ENCODE measurements at places on chromosomes 11 and 22.

DNA sequence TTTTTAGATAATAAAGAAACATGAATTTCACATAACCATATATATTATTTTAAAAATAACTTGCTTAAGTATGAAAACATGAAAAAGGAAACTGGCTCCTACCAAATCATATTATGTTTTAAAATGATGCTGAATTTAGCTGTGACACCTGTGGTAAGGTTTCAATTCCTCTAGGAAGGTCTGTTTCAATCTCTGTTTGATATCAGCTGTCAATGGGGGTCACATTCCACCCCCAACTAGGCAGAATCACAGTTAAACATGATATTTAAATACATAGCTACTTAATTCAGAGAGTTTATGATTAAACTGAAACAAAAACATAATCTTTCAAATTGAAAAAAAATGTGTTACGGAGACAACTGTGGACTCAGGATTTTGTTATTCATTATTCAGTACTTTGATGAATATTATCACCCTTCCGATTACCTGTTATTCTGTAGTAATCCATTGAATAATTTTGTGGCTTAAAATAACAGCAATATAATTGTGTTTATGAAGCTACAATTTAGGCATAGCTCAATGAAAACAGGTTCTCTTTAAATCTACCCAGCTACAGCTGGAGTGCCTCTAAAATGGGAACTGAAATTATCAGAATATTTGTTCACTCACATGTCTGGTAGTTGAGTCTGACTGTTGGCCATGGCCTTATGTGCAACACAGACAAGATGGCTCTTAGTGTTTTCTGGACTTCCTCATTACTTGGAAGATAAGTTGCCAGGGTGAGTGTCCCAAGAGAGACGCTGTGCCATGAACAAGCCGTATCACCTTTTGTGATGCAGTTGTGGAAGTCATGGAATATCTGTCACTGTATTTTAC is 244.6 kb upstream of the ANO3 start:
- DNase-seq = no peak

- DNase-seq = no peak
These were observed 111.0 kb upstream of the APOA1 start for GRCh38 chr11:116948391-116948790.

DNA sequence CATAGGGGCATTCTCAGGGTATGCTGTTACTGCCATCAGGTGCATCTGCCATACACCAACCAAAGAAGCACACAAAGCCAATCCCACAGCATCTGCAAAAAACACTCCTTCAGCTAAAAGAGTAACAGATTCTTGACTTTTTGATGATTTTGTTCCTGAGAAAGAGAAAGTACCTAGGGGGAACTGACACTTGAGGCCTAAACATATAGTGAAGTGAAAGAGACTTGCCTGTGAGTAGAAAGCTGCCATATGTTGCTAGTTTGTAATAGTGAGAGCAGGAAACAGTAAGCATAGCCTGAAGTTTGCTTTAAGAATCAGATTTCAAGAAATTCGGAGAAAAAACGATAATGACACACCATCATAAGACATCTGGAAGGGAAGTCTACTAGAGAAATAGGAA is 97.9 kb upstream of the CTSC start:
- no peak for DNase-seq

DNA sequence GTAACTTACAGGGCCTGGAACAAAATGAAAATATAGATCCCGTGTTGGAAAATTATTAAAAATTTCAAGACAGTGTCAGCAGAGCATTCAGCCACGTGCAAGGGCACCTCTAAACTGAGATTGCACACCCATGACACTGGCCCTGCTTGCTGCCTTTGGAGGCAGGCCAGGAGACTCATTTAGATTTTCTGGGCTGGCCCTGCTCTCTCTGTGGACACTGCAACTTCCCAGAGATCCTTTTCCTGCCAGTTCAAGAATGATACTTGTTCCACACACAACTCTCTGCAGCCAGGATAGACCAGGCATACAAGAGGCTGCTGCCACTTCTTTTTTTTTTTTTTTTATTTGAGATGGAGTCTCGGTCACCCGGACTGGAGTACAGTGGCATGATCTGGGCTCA is 56.7 kb upstream of the PTPRJ start:
- no peak for DNase-seq

DNA sequence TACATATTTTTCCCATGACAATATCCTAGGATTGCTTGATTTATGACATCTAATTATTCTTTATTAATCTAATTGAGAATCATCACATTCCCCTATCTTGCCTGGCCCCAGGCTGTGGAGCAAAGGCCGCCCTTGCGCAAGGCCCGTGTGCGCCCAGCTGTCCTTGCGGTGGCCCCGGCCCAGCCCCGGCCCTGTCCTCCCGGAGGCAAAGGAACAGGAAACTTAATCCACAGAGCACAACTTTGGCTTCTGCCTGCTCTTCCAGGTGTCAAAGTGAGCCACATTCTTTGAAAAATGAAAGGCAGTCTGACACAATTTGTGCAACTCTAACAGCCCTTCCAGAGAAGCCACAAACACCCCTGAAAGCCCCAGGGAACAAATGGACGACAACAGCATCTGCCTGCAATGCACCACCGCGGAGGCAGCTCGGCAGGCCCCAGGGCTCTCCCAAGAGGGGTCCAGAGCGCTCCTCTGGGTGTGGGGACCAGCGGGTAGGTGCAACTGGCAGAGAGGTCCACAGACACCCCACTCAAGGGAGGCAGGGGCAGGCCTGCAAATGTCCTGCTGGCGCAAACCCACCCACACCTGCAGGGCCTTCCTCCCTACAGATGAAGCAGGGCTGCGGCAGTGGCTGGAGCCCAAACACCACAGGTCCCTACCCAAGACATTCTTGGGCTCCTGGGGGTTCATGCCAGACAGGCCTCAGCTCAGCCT is 30.3 kb downstream of the GNB1L start:
- DNase-seq = no peak

DNA sequence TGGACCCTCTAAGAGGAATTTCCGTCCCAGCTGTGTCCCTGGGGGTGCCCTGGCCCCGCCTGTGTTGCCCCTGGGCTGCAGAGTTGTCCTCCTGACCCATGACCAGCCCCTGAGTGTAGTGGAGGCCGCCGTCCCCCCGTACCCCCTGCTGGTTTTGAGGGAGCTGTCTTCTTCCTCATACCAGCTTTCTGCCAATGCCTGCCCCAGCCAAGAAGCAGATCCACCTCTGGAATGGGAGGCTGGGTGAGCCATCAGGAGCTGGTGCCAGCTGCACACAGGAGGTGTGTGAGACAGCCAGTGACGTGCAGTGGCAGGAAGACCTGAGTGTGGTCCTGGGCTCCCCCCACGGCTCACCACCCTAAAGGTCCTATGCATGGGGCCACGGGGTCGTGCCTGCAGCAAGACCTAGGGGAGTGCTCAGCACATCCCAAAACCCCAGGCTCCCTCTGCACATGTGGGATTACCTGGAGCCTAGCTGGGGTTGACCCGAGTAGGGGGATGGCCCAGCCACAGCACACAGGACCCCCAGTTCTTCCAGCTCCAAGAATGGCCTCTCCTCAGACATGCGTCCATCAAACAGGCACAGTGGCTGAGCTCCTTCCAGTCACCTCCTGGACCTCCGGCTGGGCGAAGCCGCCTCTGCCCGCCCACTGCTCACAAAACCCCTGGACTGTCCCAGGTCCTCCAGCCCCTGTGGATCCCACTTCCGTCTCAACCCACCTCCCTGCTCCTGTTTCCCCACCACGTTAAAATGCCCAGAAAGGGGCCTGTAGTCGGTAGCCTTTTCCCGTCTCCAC is 647.6 kb downstream of the BRD1 start:
- DNase-seq = no peak

GRCh38 chr22:25641650-25642049 is 77.2 kb downstream of the GRK3 start:
- DNase-seq = no peak

DNA sequence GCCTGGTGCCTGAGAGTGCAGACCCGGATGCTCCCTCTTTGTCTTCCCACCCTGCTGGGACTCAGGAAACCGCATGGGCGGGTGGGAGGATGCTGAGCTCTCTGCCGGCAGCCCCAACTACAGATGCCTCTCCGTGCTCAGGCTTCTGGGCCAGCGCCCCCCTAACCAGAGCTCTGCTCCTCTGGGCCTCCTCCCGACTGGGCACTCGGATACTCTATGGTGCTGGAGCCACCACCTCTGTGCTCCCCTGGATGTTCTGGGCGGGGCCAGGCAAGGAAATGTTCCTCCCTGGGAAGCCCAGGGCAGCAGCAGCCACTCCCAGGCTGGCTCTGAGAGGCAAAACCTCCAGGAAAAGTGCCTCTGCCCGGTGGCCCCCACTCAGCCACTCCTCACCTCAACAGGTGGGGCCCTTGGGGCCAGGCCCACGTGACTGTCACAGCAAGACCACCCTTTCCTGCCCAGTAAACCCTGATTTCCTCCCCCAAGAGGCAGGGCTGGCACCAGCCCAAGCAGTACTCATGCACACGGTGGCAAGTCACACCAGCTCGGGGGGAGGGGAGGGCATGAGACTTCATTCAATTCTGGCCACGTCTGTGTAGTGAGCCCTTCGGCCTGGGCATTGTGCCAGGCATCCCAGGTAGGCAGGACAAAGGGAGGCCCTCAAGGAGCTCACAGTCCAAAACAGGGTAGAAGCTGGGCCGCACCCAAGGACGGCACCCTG is 54.7 kb upstream of the TCF20 start:
- no peak for DNase-seq

DNA sequence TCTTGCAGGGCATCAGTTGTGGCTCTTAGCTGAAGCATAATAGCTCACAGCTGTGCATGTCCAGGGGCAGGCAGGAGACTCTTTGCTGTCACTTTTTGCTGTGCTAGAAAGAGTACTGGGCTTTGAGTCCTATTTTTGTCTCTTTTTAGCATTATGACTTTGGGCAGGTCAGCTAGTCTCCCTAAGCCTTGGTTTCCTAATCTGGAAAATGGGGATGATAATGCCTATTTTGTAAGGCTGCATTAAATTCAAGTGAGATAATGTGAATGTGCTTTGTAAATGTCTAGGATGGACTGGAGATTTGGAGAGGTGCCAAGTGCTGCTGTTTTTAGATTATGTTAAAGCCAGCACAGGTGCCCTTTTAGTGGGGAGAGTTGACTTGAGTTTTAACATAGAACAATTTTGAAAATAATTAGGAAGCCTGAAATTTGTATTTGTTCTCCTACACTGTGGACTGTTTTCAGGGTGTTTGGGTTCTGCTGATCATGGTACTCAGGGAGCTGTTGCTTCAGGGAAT is 19.1 kb downstream of the CABIN1 start:
- no peak for DNase-seq

DNA sequence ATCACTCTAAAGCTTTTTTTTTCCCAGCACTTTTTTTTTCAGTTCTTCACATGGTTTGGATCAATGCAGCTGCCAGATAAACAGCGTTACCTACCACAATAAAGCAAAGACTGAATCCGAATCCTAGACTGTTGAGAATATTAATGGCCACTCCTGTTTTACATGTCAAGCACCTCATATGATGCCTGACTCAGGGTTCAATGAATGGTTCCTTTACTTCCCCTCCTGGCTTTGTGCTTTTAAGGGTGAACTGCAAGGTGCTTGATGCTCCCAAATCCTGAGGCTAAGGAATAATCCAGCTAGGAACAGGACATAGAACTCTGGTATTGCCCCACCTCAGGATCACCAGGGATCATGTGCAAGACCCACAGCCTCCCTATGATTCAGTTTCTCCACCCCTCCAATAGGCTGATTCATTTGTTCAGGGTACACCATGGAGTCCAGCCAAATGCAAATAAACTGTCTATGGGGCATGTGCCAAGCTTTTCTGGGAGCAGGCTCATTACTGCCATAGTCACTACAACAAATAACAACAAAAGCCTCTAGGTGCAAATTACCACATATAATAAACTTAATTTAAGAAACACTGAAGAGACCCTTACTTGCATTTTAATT is 104.3 kb downstream of the GAB2 start:
- peak; percentile 36 for DNase-seq

DNA sequence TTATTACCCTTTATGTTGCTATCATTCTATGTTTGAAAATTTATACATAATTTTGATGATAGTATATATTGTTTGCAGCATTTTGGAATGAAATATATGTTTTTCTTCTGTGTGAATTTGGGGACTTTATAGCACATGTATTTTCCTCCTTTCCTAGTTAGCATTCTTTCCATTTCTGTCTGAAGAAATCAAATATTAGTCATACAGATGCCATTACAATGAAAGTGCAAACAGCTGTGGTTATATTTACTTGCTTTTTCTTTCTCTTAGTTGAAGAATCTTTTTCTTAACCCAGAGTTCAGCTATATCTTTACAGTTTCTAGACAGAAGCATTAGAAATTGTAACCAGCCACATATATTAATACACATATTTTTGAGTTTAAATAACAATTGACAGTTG is 753.1 kb upstream of the ARHGAP42 start:
- no peak for DNase-seq

DNA sequence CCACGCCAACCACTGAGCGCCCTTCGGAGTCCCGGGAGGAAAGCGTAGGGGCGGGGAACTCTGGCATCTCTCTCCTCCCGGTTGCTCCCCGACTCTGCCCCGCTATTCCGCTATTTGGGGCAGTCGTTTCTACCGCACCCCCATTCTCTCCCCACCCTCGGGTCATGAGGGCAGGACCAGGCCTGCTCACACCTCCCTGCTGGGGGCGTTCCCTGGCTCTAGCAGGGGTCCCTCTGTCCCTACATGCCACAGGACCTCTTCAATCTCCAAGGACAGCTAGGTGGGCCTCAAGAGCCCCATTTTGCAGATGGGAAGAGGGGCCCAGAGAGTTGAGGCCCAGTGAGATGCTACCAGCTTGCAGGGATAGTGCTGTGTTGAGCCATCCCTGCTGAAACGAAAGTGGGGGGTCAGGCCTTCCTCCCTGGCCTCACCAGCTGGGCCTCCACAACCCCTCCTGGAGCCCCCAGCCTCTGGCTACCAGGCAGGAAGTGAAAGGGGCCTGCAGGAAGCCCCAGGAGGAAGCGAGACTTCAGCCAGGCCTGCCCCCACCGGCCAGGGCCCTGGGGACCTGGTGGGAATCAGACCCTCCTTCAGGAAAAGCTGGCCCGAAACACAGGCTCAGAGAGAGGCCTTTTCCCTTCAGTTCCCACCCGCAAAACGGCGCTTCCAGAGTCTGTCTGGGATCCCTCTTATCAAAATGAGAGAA is 5.5 kb upstream of the SHISA8 start:
- DNase-seq = no peak

- DNase-seq = no peak
These were observed 28.3 kb downstream of the SLC1A2 start for GRCh38 chr11:35390737-35391682.

DNA sequence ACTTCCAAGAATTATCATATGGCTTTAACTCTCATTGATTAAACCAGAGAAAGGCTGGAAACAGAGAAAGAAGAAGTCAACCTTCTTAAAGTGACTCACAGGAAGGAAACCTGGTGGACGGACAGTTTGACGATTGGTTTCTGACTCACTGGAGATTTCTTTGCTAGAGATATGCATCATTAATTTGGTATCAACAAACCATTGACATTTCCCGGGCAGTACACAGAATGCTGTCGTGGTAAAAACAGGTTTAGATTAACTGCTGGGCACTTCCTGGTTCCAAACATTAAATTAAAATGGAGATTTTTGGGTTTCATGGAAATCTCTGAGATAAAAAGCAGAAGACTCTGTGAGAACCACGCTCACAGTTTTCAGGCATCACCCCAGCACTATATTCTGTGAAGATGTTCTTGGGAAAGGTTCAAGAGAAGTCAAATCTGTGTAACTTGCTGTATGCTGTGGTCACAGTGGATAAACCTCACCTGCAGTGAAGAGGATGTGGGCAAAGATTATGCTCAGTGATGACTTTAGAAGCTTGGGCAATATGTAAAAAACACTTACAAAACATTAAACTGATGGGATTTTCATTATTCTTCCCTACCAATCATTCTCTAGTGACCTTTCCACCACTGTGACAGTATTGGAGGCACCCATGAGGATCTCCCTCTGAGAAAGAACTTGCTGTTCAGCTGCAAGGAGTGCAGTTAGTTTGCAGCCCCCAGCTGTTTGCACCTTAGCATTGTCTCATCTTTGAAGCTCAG is 61.1 kb upstream of the CD44 start:
- DNase-seq = peak; percentile 41
